ENCODE measurements at places on chromosomes 5 and 9. TPM values are rescaled to one million over a fixed set of nuclear protein-coding genes. Genes with fewer than 3 reads are reported as not detected.

DNA sequence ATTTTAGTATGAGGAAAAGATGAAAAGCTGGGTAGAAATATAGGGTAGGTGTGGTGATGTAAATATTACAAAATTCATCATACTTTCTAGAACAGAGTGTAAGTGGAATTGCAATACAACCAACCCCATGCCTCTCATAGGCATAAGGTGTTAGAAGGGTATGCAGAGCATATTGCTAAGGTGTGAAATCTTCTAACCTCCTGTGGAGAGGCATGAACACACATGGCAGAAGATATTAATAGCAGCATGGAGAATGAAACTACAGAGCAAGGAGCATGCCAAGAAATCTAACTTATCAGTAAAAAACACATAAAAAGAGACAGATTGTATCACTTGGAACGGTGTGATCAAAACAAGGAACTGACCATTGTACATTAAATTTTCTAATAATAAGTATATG lies 441.5 kb downstream of the CDH18 start:
- no peaks in the 10 kb centered on the region for H3K27me3 ChIP-seq
- no peak overlapping the region for H3K4me3 ChIP-seq
- no peaks in the 10 kb centered on the region for H3K36me3 ChIP-seq
- DNase-seq: no peak

GRCh38 chr5:58241389-58241788 lies 218.5 kb downstream of the PLK2 start:
- no peaks in the 10 kb centered on the region for H3K36me3 ChIP-seq
- DNase-seq: no peak

- no peaks in the 10 kb centered on the region for H3K4me1 ChIP-seq
- H3K27ac ChIP-seq: no peak overlapping the region
- no peak for DNase-seq
- H3K27me3 ChIP-seq: no peaks in the 10 kb centered on the region
- H3K4me3 ChIP-seq: no peak overlapping the region
- H3K36me3 ChIP-seq: no peaks in the 10 kb centered on the region
These were observed 2.6 kb upstream of the RFX3 start for GRCh38 chr9:3528451-3528850.

Gene PDZD2
- 18.0 TPM for total RNA-seq

Gene SPATA31A3
- total RNA-seq: not detected

Gene NR5A1
- not detected for total RNA-seq

Measured in aorta (tissue), 5 donors.